ENCODE measurements at places on chromosomes 7 and 10. TPM values are rescaled to one million over a fixed set of nuclear protein-coding genes. Genes with fewer than 3 reads are reported as not detected.
A peak's percentile ranks its signal among the peaks of the same experiment; 100 is the strongest.

GRCh38 chr10:24690961-24691512, 32.6 kb downstream of the ARHGAP21 start:
- DNase-seq: no peak

DNA sequence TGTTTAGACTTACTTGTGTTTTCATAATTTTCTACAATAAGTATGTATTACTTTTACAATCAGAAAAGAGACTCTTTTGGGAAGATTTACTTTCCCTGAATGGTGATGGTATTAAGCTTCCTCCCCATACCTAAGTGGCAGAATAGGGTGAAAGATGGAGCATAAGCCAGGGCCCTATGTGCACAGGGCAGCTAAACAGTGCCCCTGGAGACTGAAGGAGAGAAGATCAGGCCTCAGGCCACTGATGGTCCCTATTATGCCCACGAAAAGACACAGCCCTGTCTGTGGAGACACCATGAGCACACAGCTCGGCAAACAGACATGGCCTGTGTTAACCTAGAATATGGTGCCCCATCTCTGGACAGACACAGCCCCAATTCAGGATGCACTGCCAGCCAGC, 139.4 kb downstream of the OAT start:
- DNase-seq: no peak

DNA sequence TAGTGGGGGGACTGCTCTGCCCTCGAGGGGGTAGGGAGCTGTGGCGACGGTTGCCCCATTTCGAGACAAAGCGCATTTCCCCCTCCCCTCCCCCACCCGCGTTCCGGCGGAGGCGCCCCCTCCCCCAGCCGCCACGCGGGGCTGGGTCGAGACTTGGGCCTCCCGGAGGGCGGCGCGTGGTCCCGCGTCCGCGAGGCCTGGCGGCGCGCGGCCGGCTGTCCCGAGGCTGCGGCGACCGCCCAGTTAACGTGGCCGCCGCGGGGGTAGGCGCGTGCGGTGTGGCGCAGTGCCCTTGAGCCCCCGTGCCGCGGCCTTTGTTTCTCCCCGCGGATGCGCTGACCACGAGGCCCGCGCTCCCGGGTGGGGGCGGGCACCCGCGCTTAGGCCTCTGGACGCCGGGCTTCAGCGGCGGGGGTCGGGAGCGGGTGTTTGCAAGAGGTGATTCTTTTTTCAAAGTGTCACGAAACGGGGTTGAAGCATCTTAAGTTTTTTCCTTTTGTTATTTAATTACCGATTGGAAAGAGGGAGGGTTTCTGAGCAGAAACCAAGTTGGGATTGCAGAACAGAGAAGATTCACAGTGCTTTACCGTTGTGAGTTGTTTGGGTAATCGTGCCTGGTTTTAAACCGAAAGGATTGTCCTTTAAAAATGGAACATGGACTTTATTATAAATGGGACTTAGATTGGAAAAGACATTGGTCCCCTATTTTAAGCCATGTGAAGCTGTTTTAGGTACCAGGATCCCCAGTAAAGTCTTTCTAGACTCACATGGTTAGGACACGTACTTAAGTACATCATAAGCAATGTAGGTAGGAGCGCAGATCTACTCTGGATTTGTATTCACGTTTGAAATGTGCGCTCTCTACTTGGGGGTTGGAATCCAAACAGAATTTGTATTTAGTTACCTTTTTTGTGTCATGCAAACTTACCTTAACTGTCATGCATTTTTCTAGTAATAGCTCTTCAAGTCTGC, 760 bp downstream of the CBX3 start:
- DNase-seq: peak; percentile 42

- no peak for DNase-seq
Measured at GRCh38 chr10:20354166-20354565, 537.9 kb downstream of the PLXDC2 start.

- DNase-seq: no peak
Measured at GRCh38 chr10:22667093-22667480, 47.3 kb downstream of the PIP4K2A start.

The CPXM2 gene
- total RNA-seq: not detected

The NDUFB8 gene
- total RNA-seq: 304 TPM

DNA sequence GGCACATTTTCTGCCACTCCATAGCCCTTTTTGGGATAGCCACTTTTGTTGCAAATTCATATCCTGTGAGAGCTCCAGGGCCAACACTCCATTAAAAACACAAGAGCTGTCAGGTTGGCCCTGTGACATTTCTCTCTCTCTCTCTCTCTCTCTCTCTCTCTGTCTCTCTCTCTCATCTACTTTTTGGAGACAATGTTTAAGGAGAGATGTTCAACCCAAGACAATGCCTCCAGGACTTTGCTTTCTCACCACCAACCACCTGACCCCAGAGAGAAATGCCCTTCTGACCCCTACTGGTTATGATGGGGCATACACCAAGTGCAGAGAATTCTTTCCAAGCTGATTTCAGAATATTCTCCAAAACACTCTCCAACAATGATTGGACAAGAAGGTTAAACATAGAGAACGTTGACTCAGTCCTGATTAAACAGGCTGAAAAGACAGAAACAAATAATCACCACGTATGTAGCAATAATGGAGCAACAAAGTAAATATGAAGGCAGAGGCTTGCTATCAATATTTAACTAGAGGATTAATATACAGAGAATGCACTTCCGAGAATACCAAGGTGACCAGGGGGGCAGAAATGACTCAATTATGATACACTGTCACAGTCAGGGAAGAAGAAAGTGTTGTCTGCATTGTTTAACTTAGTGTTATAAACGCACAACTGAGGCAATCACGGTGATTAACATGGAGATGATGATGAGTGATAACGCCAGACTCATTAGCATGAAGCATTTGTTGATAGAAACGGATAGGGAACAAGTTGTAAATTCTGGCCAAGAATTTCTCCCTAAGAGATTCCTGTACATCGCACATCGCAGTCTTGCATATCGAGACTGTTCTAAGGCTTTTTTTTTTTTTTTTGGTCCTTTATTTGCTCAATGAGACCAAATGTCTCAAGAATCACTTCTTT, 178.5 kb downstream of the NRP1 start:
- DNase-seq: no peak

The IFIT1B gene
- not detected for total RNA-seq

GRCh38 chr10:33052915-33053810, 95.1 kb upstream of the ITGB1 start:
- no peak for DNase-seq

DNA sequence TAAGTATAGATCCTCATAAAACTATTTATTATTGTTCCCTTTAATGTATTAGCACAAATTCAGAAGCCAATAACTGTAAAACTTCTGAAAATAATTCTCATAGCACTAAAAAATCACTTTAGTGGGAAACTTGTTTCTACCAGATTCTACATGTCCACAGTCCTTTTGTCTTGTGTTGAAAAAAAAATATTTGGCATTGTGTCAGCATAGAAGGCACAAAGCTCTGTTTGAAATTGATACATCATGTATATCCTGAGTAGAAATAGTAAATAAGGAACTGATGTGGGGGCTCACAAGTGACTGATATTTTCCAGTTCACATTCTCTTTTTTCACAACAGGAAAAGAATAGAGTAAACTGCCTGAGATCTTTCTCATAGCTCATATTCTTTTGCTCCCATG, 134.6 kb downstream of the GRM3 start:
- DNase-seq: no peak

The AMPH gene
- not detected for total RNA-seq

The HMX2 gene
- not detected for total RNA-seq

DNA sequence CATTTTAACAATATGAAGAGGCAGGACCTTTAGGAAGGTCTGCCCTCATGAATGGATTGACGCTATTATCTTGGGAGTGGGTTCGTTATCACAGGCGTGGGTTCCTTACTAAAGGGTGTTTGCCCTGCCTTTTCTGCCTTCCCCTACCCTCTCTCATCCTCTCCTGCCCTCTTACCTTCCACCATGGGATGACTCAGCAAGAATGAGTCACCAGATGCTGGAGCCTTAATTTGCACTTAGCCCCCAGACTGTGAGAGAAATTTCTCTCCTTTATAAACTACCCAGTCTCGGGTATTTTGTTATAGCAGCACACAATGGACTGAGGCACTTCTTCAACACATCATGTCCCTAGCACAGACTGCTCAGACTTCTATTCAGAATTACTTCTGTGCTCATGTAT, 31.4 kb upstream of the ZNF32 start:
- DNase-seq: no peak

DNA sequence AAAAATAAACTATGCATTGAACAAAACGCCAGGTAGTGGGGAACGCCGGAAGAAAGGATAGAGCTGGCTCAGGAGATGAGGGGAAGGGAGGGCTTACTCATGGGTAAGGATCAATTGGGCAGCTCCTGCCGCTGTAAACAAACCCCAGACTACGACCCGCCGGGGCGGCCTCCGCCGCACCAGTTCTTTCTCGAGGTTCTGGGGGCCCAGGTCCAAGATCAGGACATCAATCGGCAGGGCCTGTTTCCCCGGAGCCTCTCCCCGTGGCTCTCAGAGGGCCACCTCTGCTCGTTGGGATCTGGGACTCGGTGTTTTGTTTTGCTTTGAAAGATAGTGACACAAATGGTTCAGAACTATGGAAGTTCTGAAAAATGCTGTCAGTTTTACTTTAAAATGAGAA, 140.4 kb downstream of the ELFN1 start:
- no peak for DNase-seq

DNA sequence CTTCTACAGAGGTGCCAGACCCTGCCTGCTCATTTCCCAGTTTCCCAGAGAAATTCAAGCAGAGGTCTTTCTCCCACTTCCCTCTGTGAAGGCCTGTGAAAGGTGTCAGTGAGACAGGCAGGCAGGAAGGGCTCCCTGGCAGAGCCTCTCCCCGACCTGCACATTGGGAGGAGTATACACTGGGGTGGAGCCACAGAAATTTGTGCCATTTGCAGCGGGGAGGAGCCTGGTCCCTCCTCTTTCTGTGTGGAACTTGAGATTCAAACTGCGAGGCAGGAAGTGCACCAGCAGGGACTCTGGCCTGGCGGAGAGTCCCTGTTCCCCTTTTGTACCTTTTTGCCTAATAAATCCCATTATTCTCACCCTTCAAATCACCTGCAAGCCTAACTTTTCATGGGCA, 54.6 kb upstream of the OPN4 start:
- no peak for DNase-seq

DNA sequence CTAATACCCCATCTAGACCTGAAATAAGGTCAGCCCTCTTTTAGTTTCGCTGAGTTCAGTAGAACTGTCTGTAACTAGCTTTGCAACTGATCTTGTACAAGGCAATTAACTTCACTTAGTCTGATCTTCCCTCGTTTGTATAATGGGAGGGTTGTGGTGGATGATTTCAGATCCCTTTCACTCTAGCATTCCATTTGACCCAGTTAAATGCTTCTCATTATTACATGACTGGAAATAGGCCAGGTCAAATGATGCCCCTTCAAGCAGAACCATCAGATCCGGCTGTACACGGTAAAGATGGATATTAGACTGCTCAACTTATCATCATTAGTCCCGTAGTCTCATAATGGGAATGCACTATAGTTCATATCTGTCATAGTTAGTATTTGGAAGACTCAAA, 1009.0 kb downstream of the LRMDA start:
- no peak for DNase-seq

DNA sequence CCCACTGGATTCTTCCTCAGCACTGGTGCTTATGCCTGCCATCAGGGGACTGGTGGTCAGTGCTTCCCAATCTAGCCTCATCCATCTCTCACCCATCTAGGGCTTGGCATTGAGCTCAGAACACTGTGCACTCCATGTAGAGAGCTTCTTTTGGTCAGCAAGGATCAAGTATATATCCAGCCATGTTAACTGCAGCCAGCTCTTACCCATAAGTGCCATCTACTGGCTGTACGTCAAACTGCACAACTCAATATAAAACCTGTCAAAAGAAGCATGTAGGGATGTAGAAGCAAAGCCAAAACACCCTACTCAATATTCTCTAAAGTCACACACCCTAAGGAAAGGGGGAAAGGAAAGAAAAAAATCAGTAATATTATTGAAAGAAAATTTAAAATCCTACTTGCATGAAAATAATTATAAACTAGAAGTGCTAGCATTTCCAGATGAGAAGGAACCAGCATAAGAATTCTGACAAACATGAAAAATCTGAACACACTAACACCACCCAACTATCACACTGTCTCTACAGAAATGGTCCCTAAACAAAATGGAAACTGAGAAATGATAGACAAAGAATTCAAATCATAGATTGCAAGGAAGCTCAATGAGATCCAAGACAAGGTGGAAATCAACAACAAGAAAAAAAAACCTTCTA, 531.1 kb upstream of the STEAP1 start:
- DNase-seq: no peak

GRCh38 chr10:71817831-71818655, 33.0 kb downstream of the PSAP start:
- DNase-seq: no peak

The ARHGEF35 gene
- total RNA-seq: 3.4 TPM

DNA sequence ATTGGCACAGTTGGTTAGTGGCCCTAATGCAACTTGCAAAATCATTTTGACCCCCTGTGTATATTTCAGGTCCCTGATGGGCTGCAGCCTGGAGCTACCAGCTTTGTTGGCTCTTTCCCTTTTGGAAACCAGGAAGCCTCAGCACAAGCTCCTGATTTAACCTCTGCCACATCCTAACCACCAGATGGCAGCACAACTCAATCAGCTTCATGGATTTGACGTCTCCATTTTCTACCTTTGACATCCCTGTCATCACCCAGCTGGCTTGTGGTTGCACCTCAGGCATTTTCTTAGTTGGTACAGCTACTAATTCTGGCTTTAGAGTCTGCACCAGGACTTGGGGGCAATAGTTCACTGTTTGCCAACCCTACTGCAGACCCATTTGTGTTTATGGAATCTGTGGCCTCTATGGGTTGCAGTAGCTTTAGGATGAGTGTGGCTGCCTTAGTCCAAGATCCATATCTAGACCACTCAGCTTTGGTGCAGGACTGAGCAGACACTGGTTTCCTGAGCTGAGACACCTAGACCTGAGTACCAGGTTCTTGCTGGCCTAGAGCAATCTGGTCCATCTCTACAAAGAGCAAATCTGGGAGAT, 456.2 kb downstream of the REEP3 start:
- DNase-seq: no peak

GRCh38 chr7:132154695-132155471, 421.4 kb downstream of the PLXNA4 start:
- no peak for DNase-seq

GRCh38 chr7:30196408-30196807, 61.6 kb downstream of the MTURN start:
- no peak for DNase-seq

The GLCCI1 gene
- total RNA-seq: 13.5 TPM

The TSPAN33 gene
- total RNA-seq: 9.5 TPM

DNA sequence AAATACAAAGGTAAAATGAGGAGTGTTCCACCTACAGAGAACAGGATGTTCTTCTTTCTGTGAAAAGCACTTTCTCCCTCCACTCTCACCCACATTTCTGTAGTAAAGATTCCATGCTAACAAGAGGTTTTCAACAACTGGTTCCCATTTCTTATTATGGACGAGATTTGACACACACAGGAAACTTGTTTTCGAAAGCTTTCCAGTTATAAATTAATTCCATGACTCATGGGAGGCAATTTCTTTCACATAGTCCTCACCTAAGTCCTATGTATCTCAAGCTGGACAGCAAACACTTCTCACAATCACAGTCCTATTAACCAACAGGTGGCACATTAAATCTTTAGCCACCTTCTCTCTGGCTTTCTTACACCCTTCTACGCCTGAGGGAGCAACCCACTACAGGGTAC, 24.5 kb downstream of the RAPGEF5 start:
- no peak for DNase-seq

- DNase-seq: no peak
Measured at GRCh38 chr7:101399759-101400158, 37.1 kb downstream of the COL26A1 start.

The STK31 gene
- total RNA-seq: 0.27 TPM

- no peak for DNase-seq
Measured at GRCh38 chr10:13707156-13707881, 120.6 kb downstream of the PRPF18 start.
